ENCODE measurements at places on chromosomes 5 and 9.

GRCh38 chr5:113663879-113664541 is 150.5 kb downstream of the YTHDC2 start:
- DNase-seq: no peak

DNA sequence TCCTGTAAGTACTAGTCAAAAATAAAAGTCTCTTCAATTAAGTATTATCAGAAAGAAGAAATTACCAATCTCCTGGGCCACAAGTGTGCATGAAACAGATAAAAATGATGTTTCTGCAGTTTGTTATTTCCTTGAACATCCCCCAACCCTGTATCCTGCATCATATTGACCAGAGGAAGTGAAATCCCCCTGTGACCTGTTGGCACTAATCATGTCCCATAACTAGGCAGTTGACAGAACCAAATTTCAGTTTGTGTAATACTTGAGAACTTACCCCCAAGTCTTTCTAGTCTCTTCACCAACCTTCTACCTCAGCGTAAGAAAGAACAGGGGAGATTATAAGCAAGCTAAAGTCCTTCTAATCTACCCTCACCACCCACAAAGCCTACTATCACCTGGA is 368.2 kb upstream of the PDE4D start:
- DNase-seq: no peak

- no peak for DNase-seq
Observed at GRCh38 chr5:108670591-108671289, 77.0 kb upstream of the FER start.

GRCh38 chr5:98698359-98698758 is 75.1 kb upstream of the RGMB start:
- no peak for DNase-seq

DNA sequence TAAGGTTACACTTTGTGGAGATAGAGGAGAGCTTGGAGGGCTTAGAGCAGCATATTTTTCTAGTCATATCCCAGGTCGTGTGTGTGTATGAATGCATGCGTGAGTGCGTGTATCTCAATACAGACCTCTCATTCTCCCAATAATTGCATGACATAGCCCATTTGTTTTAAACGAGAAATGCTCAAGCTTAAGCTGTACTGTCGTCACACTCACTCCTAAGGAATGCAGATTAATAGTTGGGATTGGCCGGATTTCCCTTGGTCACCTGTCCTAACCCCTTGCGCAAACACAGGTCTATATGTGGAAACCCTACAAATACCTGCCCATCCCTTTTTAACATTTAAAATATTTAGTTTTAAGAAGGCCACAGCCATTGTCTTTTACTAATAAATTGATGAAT is 165.8 kb downstream of the SEMA5A start:
- DNase-seq: no peak

DNA sequence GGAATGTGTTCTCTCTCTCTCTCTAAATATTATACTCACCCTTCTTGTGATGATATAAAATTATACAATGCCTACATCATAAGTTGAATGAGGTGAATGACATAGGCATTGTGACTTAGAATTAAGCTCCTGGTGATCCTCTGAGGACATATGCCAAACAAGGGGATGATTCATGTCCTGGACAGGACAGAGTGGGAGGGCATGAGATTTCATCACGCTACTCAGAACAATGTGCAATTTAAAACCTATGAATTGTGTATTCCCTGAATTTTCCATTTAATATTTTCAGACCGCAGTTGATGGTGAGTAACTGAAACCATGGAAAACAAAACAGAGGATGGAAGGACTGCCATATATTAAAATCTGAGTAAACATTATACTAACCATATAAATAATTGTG is 782.2 kb upstream of the NUDT12 start:
- DNase-seq: no peak

DNA sequence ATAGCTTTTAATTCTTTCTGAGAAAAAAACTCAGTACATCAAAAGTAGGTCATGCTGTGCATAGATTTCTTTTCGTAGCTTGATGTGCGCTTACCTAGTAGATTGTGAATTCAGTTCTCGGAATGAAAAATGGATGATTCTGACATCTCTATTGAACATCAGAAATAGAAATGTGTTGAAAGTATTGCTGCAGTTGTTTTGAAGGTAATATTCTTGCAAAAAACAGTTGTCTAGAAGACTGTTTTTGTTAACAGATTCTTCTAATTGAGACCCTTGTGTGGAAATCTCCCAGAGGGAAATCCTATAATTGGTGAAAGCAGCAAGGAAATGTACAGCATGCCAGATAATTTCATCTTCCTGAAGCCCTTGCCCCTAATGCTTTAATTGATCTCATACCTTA is 54.5 kb downstream of the MACIR start:
- no peak for DNase-seq

DNA sequence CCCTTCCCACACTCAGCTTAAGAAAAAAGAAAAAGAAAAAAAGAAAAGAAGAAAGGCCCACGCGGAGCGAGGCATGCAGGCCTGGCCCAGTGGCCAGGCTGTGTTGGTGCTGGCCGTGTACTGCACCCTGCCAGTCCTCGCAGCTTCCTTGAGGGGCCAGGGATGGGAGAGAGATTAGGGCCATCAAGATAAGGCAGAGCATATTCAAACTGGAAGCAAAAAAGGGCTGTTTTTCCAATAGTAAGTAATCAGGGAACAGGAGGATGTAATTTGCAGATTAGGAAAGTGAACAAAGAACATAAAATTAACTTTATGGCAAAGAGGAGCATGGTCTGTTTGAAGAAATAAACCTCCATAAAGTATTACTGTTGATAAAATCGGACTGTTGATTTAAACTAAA is 319.6 kb upstream of the CLINT1 start:
- DNase-seq: no peak

DNA sequence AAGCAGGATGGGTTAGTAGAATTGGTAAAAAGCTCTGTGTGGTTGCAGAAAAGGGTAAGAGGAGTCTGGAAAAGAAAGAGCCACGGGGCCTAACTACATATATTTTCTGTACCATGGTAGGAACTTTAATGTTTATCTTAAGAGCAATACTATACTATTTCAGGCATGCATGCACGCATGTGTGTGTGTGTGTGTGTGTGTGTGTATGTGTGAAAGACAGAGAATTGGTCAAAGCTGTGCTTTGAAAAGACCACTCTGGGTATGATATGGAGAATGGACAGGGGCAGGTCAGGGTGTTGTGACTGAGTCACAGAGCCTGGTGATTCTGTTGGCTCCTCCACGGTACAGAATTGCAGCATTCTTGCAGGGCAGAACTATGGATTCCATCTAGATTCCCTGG is 339.3 kb downstream of the SLIT3 start:
- no peak for DNase-seq

DNA sequence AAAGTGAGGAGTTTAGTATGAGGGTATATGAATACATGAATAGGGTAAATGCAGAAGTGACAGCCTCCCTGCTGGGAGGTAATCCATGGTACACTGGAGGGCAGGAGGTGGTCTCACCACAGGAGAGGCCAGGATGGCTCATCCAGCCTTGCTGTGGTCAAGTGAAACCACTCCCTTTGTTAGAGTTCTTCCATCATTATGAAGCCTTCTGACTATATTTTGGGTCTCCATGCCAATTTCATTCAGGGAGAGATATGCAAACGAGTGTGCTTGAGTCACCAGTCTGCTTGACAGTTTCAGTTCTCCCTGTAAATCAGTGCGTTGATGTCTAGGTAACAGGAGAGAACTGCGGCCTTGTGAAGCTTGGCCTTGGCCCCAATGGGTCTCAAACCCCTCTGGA is 16.4 kb downstream of the PPP3R2 start:
- DNase-seq: no peak

DNA sequence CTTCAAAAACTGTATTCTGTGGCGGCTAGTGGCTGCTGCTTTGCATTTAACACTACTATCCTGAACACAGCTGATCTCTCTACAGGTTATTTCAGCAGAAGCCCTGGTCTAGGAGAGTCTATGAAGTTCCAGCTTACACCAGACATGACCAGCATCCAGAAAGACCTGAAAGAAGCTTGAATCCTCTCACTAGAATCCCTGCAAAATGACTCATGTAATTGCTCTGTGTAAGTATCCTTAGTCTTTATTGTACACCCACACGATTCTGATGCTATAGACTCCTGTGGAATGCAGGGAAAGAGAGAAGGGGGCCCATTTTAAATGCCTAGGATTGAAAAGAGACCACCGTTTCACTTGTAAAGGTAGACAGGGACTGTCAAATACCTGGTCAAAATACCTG is 859 bp upstream of the GRIA1 start:
- peak; percentile 16 for DNase-seq

DNA sequence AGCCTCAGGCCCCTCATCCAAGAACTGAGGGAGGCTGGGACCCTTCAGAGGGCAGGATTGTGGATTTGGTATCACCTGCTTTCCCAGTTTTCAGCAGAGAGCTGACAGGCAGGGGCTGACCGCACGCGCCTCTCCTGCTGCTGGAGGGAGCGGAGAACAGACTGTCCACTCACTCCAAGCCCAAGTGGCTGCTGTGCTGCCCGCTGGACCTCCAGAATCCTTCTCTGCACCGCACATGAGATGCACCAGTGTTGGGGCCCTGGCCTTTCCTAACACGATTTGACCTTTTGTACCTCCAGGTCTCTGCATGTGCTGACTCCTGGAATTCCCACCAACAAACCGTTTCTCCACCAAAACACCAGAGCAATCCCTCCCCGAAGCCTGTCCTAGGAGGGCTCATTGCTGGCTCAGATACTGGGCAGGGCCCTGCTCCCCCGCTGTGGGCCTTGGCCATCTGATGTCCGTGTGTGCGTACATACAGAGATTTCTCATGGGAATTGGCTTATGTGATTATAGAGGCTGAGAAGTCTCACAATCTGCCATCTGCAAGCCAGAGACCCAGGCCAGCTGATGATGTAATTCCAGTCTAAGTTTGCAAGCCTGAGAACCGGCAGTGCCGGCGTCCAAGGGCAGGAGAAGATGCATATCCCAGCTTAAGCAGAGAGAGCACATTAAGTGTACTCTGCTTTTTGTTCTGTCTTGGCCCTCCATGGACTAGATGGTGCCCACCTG is 141.7 kb downstream of the GADD45G start:
- DNase-seq: no peak

GRCh38 chr9:4299005-4299795 is 668 bp downstream of the GLIS3 start:
- no peak for DNase-seq

DNA sequence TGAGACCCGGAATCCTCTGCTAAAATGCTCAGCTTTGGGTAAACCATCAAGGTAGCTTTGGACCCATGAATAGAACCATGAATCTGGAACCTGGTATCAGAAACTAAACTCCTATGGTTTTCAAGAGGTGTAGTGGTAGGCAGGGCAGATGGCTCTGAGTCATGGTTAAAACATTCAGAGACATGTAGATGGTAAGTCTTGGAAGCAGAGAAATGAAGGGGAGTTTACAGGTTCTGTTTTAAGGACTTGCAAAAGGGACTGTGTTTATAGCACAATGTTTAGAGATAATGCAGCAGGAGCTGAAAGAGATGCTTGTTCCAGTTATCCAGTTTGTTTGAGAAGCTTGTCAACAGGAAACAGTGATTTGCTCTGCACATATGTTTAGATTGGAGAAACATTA is 36.0 kb upstream of the FBN2 start:
- DNase-seq: no peak

DNA sequence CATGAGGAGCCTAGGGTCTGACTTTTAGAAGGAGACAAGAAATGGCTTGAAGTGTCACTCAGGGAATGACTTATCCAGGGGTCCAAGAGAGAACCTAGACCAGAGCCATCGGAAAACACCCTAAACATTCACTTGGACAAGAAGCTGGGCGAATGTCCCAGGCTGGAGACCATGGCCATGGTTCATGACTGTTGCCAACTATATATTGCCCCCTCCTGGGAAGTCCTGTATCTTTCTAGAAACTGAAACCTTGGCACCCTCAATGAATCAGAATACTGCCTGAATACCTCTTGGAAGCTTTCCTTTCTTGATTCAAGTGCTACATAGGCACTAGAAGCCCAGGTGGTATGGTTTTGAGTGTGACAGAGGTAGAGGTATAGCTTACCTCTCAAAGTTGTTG is 29.9 kb downstream of the TRMO start:
- DNase-seq: no peak

GRCh38 chr5:67515762-67516161 is 319.2 kb upstream of the CD180 start:
- no peak for DNase-seq

- no peak for DNase-seq
Observed at GRCh38 chr5:978693-979092, 29.9 kb upstream of the NKD2 start.

DNA sequence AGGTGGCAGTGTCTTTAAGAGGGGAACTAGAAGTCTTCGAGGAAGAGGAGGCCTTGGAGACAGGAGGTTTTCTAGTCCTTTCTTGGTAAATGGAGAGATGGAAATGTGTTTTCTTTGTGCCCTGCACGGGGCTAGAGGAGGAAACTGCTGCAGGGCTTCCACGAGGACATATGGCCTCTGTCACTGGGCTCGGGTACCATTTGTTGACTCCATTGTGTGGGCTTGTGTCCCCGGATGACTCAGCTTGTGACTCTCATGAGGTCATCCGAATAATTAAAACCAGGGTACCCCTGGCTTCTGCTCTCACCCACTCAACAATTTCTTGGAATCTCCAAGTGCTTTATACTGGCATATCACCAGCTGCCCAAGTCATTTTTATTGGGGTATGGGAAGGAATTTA is 261.7 kb downstream of the KIF4B start:
- DNase-seq: no peak

DNA sequence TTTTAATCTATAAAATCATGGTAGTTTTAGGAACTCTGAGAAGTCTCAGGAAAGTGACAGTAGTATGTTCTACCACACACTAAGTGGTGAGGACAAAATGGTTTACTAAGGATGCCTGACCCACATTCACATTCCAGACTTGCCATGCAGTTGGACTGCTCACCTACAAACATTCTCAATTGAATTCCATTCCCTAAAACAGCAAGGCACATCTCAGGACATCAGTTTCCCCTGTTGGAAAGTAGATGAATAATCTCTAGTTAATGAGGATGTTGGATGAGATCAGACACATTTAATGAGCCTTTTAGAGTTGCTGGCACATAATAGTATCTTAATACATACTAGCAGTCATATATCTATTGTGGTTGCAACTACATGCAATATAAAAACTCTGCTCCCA is 76.6 kb downstream of the ZNF618 start:
- no peak for DNase-seq

DNA sequence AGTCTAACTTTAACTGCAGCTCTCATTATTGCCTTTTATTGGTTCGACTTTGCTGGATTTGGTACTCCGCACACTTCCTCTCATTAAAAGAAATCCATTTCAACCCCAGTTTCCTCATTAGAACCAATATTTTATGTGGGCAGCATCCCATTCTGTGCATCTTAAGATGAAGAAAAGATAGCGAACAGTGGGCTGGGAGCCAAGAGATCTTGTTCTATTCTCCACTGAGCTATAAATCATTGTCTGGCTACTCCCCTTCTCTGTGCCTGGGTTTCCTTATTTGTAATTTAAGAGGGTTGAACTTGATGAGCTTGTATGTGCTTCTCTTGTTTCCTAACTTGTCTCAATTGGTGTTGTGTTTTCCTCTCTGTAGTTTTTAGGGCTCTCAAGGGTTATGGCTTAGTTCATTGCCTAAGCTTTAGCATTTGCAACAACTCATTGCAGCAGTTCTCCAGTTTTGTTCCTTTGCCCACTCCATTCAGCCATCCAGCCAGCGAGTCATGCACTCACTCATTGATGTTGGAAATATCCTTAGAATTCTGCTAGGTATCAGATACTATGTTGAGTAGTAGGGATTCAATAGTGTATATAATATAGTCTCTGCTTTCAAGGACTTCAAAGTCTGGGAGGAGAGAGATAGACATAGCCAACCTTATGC is 273.3 kb upstream of the TNC start:
- no peak for DNase-seq

- DNase-seq: no peak
Observed at GRCh38 chr5:77770293-77771005, 5.7 kb downstream of the TBCA start.

- no peak for DNase-seq
Observed at GRCh38 chr5:59661311-59661710, 232.2 kb downstream of the PDE4D start.

Measured in NCI-H2227 treated with DMSO at 0.1 percent for 48 hours (cell line).